A549 treated with CORT108297 at 1 μM for 4 hours (cell line): ENCODE measurements at places on chromosomes 7 and 10. TPM values are rescaled to one million over a fixed set of nuclear protein-coding genes. Genes with fewer than 3 reads are reported as not detected.

THNSL1 gene
- total RNA-seq, result 3.5 to 4.0 TPM (median 3.7 TPM) in 5 replicates

CDHR3 gene
- total RNA-seq, result 4.3 to 6.1 TPM (median 4.9 TPM) in 5 replicates

ITPRID1 gene
- not detected in 5 replicates for total RNA-seq

ASB13 gene
- total RNA-seq, result 18.2 to 23.9 TPM (median 22.7 TPM) in 5 replicates

CYP2E1 gene
- total RNA-seq, result 0.14 to 0.39 TPM (median 0.25 TPM) in 5 replicates

CLDN4 gene
- total RNA-seq, result 3.6 to 5.3 TPM (median 4.6 TPM) in 5 replicates

RBP4 gene
- 5.0 to 10.3 TPM (median 8.8 TPM) in 5 replicates for total RNA-seq

NUDT1 gene
- 83.7 to 114 TPM (median 104 TPM) in 5 replicates for total RNA-seq

SLC26A5 gene
- not detected in 5 replicates for total RNA-seq

FRAT1 gene
- 0.77 to 2.3 TPM (median 1.8 TPM) in 5 replicates for total RNA-seq

TMEM236 gene
- 0.05 to 0.13 TPM (median 0.08 TPM) in 5 replicates for total RNA-seq

GOT1 gene
- 33.7 to 41.0 TPM (median 34.1 TPM) in 5 replicates for total RNA-seq

VIPR2 gene
- total RNA-seq, result 0.10 TPM in 1 of 5 replicates, not detected in the others

VAX1 gene
- 1.0 to 1.9 TPM (median 1.6 TPM) in 5 replicates for total RNA-seq

CSTF2T gene
- 16.3 to 18.1 TPM (median 16.6 TPM) in 5 replicates for total RNA-seq

LEP gene
- not detected in 5 replicates for total RNA-seq

PIP gene
- total RNA-seq, result 0.15 to 0.38 TPM (median 0.18 TPM) in 3 of 5 replicates, not detected in the others

OR2A7 gene
- not detected in 5 replicates for total RNA-seq

PITX3 gene
- total RNA-seq, result 0.37 to 0.51 TPM (median 0.43 TPM) in 5 replicates

OPN1SW gene
- total RNA-seq, result not detected in 5 replicates

C10orf62 gene
- total RNA-seq, result 0.10 TPM in 1 of 5 replicates, not detected in the others

FRMPD2 gene
- 0.03 to 0.16 TPM (median 0.03 TPM) in 3 of 5 replicates, not detected in the others for total RNA-seq

LIPF gene
- total RNA-seq, result not detected in 5 replicates

SFTPA1 gene
- total RNA-seq, result not detected in 5 replicates

SSC4D gene
- 0.88 to 1.5 TPM (median 1.1 TPM) in 5 replicates for total RNA-seq

GRID2IP gene
- total RNA-seq, result 0.02 TPM in 1 of 5 replicates, not detected in the others

GRM8 gene
- 0.24 to 0.52 TPM in 2 of 5 replicates, not detected in the others for total RNA-seq

GOLGA7B gene
- total RNA-seq, result 3.5 to 5.4 TPM (median 4.6 TPM) in 5 replicates

TBC1D12 gene
- 4.8 to 5.4 TPM (median 5.3 TPM) in 5 replicates for total RNA-seq

ADCYAP1R1 gene
- total RNA-seq, result 0.06 to 0.09 TPM (median 0.06 TPM) in 4 of 5 replicates, not detected in the other

TMEM178B gene
- 1.1 to 1.8 TPM (median 1.4 TPM) in 5 replicates for total RNA-seq
